Urinary bladder (tissue), 4 donors: ENCODE measurements at places on chromosomes 5 and 9. TPM values are rescaled to one million over a fixed set of nuclear protein-coding genes. Genes with fewer than 3 reads are reported as not detected.

The LIX1 gene
- polyA plus RNA-seq: 0.10 TPM

The SLC45A2 gene
- not detected for polyA plus RNA-seq

The MLANA gene
- polyA plus RNA-seq: not detected

The NMUR2 gene
- polyA plus RNA-seq: not detected

The NR4A3 gene
- polyA plus RNA-seq: 4.8 TPM

The CDO1 gene
- 18.2 TPM for polyA plus RNA-seq

The SHISAL2B gene
- polyA plus RNA-seq: not detected

The KIF12 gene
- polyA plus RNA-seq: 0.11 TPM

The SPINK9 gene
- polyA plus RNA-seq: not detected

The F2RL1 gene
- 4.2 TPM for polyA plus RNA-seq

- no peak for DNase-seq
Measured at GRCh38 chr9:21996438-21996837, 1.8 kb downstream of the CDKN2B-AS1 start.

GRCh38 chr9:109780453-109781033, 545 bp downstream of the PALM2AKAP2 start:
- no peak for DNase-seq

GRCh38 chr9:16090907-16091629, 538.2 kb downstream of the CCDC171 start:
- DNase-seq: no peak

- no peak for DNase-seq
Measured at GRCh38 chr5:107616213-107616612, 54.5 kb downstream of the EFNA5 start.

DNA sequence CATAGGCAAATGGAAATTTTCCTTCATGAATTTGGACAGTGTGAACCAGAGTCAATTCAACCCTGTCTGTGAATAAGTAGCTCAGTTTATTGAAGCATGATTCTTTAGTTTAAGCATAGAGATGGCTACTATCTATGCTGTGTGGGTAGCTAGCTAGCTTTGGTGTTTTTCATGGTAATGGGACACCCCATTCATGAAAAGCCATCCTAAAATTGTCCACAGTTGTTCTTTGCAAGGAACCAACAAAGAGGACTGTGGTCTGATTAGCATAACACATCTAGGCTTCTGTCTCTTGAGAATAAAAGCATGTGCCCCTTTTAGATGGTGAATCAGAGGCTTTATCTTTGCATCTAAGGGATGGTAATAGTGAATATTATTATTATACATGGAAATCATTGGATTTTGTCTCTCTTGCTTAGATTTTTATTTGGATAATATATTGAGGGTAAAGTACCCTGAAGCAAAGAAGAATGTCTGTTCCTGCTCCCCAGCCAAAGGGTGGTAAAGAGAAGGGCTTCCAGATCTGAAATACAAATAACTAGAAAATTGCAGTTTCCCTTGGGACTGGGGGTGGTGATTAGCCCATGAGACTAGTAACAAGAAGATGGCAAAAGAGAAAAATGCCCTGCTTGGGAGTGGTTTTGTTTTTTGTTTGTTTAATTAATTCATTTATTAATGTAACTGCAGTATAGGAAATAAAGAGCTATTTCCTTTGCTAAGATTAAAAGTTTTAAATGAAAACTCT, 624.2 kb upstream of the ZNF608 start:
- no peak for DNase-seq

- DNase-seq: no peak
Measured at GRCh38 chr9:92147852-92148180, 32.6 kb upstream of the SPTLC1 start.

GRCh38 chr5:21049901-21050300, 1061.9 kb upstream of the CDH18 start:
- no peak for DNase-seq

GRCh38 chr5:41736641-41737040, 133.6 kb downstream of the OXCT1 start:
- DNase-seq: no peak

GRCh38 chr5:103774721-103775120, 212.1 kb upstream of the NUDT12 start:
- DNase-seq: no peak

GRCh38 chr5:172407241-172407691, 47.1 kb downstream of the SH3PXD2B start:
- no peak for DNase-seq

DNA sequence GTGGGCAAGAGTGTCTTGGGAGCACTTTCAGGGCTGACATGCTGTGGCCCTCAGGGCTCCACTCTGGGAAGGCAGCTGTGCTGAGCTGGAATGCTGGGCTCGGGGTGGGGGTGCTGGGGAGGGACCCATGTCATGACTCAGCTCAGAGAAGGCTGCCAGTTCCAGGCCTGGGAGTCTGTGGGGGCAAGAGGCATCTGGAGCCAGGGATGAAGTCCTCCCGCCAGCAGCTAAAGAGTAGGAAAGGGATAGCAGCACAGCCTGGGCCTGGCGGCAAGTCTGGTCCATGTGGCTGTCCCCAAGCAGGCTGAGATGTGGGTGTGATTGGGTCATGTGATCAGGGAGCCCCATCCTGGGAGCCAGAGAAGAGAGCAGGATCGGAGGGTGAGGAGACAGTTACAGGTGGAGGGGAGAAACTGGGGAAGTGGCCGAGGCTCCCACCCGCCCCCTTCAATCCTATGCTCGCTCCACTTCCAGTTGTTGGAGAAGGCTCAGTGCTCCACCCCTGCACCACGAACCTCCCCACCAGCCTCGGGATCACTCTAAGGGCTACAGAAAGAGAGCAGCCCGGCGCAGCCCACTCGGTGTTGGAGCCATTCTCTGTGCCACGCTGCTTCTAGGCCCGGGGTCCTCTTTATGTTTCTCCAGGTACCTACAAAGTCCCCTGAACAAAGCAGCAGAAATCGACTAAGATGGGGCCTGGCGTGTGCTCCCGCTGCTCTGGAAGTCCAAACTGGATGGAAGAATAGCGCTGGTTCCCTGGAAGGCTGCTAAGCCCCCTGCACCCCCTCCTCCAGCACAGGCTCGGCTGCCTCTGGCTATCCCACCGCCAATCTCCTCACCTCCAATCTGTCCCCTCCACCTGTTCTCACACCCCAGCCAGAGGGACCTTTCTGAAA, 12.0 kb downstream of the PDGFRB start:
- no peak for DNase-seq
